ENCODE measurements at places on chromosomes 2 and 18.

DNA sequence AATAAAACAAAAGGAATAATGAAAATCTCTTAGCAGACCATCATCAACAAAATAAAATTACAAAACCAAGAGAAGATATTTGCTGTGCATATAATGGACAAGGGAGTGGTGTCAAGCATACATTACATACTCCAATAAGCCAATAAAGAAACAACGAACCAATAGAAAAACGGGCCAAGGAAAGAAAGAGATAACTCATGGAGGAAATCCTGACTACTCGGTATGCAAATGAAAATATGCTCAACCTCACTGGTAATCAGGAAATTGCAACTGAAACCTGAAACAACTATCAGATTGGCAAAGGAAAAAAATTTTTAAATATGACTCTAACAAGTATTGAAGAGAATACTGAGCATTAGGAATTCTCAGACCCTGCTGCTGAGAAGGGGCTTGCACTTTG lies 84.7 kb downstream of the BCL2 start:
- no peak for DNase-seq

GRCh38 chr2:63124218-63124617 lies 73.6 kb downstream of the OTX1 start:
- DNase-seq: no peak

DNA sequence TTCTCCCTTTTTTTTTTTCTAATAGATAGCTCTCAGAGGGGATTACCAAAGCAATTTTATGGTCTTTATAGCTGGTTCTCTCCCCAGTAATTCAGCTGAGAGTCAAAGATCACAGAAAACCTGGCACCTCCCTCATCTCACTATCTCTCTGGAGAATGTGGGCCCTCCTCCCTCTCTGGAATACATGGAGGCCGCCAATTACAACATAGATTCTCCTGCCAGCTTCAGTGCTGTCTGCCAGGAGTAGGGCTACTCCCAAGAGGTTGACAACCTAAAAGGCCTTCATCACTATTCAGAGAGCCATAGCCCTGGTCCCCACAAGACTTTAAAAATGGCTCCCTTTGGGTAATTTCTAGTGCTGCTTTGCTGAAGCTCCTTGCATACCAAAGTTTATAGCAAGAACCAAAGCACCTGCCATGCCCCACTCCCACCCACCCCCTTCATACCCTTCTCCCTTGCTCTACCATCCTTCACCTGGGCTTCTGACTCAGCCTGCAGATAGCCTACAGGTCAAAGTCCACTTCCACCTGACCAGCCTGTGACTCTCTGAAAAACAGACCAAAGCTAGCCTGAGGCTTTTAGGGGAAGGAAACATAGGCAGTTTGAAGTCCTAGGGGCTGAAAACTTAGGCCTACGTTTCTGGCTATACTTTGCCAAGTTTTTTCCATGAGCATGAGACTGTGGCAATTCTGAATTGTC lies 472.3 kb downstream of the TNS1 start:
- no peak for DNase-seq

GRCh38 chr2:24461685-24462084 lies 29.4 kb upstream of the NCOA1 start:
- peak; percentile 32 for DNase-seq

GRCh38 chr2:32136097-32136496 lies 29.6 kb upstream of the SLC30A6 start:
- no peak for DNase-seq

Measured in anterior cingulate cortex (tissue), 58 donors.